DMS79 (cell line): ENCODE measurements at places on chromosomes 1 and 21.

- no peak for DNase-seq
These were observed 639.5 kb downstream of the MATN1 start for GRCh38 chr1:30083800-30084464.

DNA sequence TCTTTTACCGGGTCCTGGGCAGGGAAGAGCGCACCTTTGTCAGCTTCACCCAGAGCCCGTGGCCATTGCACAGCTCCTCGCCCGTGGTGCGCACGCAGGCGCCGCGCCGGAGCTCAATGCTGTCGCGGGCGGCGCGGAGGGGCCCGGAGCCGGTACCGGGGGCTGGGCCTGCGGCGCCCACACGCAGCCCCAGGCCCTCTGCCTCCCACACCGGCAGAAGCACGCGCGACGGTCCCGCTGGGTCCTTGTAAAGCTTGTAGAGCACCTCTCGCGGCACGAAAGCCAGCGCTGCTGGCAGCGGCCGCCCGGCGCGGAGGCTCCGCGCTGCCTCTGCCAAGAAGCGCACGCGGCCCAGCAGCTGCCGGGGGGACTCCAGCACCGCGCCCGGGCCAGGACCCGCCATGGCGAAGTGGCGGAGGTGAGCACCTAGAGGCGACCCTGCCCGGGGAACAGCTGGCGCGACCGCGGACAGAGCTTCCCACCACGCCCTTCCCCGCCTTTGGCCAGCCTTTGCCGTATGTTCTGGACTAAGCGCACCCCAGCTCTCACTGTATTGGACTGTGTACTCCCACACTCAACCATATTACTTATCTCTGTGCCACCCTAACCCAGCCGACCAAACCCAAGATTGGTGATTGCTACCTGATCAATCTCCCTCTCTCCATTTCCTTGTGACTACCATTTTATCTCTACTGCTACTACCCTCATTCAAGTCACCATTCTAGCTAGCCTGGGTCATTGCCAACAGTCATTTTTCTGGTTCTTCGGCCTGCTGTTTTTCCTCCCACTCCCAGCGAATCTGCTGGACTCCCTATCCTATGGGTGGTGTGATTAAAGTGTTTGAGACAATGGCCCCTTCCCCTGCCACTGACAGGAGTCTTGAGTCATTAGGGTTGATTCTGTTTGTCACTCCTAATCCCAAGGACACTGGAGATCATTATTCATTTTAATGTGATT lies at the start of gene HECTD3:
HECTD3 (minus strand) TSS at position 470 of the 957 bp plus-strand sequence; CDS start at position 403, 67 bp downstream.
- peak; percentile 61 for DNase-seq

- DNase-seq, result no peak
These were observed 90.1 kb downstream of the PKN2 start for GRCh38 chr1:88774151-88774556.

DNA sequence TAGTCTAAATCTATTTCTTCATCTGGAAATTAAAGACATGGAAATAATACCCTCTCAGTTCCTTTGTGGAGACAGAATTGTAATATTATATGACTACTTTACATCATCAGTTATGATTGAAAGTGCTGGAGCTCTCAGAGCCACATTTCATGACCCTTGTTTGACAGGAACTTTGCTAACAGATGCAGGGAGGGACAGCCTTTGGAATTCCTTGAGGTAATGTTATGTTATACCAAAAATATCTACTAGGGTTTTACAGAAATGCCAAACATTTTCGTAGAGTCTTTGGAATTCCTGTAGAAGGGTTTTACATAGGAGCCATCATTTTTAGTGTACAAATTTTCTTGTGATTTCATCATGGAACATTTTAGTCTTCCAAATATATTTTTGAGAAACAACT lies 57.4 kb upstream of the ADAMTS5 start:
- no peak for DNase-seq

- DNase-seq, result no peak
These were observed 91.8 kb downstream of the TRIM11 start for GRCh38 chr1:228314658-228315483.

DNA sequence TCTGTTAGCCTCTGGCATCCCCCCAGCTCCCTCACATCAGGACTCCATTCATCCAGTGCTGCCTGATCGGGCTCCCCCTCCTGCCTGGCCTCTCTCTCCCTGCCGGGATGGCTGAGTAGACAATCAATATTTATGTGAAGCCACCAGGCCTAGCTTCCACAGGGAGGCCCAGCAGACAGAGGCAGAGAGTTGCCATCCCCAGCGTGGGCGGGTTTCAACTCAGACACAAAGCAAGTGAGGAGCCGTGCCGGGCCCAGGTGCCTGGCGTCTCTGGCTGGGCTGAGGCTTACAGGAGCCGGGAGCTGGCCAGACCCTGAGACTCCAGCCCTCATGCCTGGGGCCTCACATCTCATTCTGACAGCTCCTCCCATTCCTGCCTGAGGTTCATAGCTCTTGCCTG lies 34.5 kb upstream of the ATP2B4 start:
- no peak for DNase-seq
